ENCODE measurements at places on chromosomes 13 and 19.

GRCh38 chr13:31000889-31001288 lies 68.4 kb downstream of the TEX26 start:
- DNase-seq: no peak

DNA sequence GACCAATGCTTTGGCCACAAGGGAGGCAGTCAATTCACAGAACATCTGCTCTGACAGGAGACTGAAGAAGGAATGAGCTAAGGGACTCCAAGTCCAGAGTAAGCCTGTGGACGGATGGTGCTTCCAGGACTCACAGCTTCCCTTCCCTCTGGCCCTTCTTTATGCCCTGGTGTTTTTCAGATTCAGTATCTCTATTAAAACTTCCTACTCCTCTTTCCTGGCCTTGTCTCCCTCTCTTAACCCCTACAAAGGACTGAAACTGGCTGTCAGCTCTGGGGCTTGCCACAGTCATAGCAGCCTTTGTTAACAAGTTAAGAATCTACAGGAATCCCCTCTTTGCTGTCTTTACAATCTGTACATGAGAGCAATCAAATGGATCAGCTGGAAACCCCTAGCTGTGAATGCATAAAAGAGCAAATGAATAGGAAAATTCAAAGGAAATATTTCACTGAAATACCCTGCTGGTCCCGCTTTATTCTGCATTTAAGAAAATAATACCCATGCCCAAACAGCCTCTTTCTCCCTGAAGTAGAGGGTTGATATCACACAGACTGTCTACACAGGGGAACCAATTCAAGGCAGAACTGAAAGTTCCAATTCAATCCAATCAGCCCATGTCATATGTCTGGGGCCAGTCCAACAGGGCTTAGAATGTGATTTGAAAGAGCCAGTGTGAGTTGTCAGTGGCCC lies 192.3 kb downstream of the MZT1 start:
- DNase-seq: no peak

- DNase-seq: no peak
Measured at GRCh38 chr13:81012031-81012430, 671.1 kb upstream of the SPRY2 start.

DNA sequence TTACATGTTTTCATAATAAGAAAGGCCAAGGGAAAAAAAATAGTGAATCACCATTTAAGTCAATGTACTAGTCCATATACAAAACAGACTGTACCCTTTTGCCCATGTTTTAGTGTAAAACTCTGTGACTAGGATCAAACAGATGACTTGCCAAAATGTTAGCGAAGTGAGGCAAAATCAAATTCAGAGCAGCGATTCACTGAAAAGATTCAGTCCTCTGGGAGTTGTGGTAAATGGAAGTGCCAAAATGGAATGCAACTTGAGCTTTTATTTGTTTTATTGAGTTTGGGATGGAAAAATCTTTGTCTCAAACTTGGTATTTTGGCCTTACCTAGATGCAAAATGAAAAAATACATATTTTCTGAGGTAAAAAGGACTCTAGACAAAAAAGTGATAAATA lies 9.1 kb downstream of the CDADC1 start:
- DNase-seq: no peak

DNA sequence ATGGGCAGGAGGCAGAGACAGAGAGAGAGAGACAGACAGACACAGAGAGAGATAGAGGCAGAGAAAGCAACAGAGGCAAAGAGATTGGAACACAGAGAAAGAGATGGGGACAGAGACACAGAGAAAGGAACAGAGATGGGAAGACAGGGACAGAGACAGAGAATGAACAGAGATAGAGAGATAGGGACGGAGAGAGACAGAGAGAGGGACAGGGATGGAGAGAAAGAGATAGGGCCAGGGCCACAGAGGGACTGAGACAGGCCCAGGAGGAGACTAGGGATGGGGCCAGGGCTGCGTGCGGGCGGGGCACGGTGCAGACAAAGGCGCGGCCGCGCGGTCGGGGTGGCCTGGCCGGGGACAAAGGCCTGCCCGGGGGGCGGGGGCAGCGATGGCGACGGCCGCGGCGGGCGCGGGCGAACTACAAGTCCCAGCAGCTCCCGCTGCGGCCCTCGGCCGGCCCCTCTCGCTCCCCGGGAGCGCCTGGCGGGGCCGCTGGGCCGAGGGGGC lies at the start of gene ZNF358:
TSS of gene ZNF358 (plus strand) at position 459 of the 507 bp plus-strand sequence. CDS start 3,140 bp downstream, outside the sequence.
- DNase-seq: peak; percentile 61

DNA sequence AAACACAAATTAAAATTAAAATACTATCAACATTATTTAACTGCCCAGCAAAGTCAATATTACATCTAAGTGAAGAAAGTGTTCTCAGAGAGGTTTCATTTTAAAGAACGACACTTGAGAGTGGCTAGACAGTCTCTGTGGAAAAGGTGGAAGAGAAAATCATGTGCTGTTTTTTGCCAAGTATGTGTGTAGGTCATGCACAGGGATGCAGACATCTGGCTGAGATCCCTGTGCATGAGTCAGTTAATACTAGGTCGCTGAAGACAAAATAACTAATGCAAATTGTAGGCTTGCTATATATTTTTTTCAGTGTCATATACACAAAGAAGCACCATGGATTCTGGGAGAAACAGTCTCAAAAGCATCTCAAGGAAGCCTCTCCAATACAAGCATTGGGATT lies 44.3 kb upstream of the ENOX1 start:
- peak; percentile 4 for DNase-seq

- DNase-seq: no peak
Measured at GRCh38 chr13:27110056-27110746, 61.4 kb downstream of the USP12 start.

DNA sequence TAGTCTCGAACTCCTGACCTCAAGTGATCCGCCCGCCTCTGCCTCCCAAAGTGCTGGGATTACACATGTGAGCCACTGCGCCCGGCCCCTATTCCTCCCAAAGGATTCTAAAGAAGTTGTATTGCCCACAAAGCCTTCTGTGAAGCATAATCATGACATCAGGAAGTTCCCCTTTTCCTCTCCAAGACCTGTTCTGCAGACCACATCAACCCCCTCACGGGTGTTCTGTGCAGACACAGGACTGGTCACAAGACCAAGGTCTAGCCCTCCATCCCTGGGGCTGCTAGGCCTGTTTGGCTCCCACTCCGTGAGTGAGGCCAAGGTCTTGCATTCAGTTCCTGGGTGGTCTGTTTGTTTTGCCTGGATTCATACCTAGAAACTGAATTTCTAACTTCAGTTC lies 178.1 kb downstream of the FLT1 start:
- DNase-seq: peak; percentile 31

GRCh38 chr19:38793177-38793576 lies 4.2 kb downstream of the LGALS7B start:
- DNase-seq: no peak

DNA sequence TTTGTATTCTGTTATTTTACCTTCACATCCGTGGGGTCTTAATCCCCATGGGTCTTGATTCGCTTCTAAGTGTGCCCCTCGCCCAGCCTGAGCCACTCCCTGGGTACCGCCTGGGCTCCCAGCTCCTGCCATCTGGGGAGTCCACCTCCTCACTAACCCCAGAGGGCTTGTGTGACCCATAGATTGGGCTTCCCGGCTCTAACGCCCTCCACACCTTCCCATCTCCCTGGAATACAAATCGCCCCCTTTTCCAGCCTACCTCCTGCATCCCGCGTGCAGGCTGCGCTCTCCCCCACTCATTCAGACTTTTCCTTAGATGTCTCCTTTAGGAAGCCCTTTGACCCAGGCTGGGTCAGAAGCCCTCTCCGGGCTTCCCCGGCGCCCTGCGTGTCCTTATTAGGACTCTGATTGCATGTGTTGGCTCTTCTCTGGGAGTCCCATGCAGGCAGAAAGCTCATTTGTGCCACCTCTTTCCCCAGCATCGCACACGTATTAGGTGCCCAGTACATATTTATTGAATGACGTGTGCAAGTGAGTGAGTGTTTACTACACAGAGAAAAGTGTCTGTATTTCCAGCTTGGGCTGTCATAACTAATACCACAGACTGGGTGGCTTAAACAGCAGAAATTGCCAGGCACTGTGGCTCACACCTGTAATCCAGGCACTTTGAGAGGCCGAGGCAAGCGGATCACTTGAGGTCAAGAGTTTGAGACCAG lies 757 bp downstream of the CCDC124 start:
- no peak for DNase-seq

- DNase-seq: no peak
Measured at GRCh38 chr13:27967736-27968315, 1.3 kb downstream of the CDX2 start.

GRCh38 chr19:13428352-13428751 lies 77.9 kb downstream of the CACNA1A start:
- peak; percentile 21 for DNase-seq

GRCh38 chr13:99288089-99288488 lies 19.1 kb downstream of the GPR183 start:
- peak; percentile 74 for DNase-seq

DNA sequence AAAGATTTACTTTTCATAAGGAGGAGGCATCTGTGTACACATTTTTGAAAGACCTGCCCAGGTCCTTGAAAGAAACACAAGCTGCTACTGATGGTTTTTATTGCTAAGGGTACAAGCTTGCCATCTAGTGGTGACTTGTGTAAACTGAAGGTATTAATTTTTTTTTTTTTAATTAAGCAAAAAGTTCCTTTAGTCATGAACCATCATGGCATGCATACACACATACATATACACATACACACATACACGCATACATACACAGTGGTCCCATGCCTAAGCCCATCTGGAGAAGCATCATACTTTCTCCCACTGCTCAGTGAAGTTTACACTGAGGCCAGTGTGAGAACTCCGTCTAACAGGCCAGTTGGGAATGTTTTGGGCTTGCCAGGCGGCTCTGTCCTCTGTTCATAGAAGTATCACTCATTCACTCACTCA lies 312.5 kb downstream of the DCLK1 start:
- DNase-seq: peak; percentile 21

- DNase-seq: no peak
Measured at GRCh38 chr13:105414639-105415038, 1120.8 kb downstream of the EFNB2 start.

- no peak for DNase-seq
Measured at GRCh38 chr19:23437901-23438300, 42.6 kb upstream of the ZNF91 start.

- DNase-seq: no peak
Measured at GRCh38 chr13:44549476-44549875, 26.7 kb downstream of the TSC22D1 start.

GRCh38 chr13:111472559-111473460 lies 152.4 kb downstream of the TEX29 start:
- DNase-seq: no peak

DNA sequence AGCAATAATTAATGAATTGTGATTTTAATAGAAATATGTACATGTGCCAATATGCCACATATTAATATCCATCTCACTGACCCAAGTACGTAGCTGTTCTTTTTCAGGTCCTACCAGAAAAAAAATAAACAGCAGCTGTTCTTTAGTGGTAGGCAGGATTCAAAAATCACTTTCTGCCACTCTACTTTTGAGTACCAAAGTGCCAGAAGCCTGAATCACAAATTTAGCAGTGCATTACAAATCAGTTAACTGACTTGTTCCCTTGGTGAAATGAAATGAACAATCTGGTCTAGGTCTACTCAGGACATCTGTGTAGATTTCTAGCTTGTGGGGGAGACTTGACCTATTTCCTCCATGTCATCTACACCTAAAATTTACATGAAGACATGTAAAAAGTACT lies 775.5 kb upstream of the GPC6 start:
- no peak for DNase-seq

DNA sequence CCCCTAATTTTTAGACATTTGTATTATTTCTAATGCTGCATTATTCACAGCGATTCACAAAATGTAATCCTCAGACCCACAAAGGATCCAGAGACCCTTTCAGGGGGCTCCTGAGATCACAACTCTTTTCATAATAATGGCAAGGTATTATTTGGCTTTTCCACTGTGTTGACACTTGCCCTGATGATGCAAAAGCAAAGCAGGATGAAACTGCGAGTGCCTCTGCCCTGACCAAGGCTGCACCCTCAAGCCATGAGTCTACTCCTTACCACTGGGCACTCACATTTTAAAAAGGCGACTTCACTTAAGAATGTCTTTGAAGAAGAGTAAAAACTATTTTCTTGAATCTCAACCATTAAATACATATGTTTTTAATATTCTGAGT lies 11.4 kb downstream of the ELF1 start:
- peak; percentile 54 for DNase-seq

DNA sequence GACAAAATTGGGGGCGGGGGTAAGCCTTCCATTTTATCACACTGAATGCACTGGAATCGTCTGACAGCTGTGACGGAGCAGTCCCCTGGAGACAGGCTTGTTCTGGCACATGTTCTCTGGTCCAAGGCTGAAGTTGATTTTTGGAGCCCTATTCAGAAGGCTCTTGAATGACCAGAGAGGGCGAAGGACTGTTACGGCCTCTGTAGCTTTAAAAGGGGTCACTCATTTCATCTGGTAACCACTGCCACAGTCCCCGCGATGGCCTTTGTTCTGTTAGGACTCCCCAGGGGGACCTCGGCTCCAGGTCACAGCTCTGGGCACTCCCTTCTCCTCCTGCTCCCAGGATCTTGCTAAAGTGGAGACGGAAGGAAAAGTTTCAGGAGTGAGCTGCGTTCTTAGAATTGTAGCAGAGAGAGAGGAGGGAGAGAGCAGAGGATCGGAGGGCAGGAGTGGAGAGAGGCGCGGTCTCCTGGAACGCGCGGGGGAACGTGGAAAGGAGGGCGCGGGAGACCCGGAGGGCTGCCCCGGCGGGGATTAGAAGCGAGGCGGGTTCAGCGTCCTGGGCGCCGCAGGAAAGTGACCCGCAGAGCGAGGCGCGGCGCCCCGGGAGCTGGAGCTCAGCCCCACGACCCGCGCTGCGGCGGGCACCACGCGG lies 134.3 kb upstream of the MYO16 start:
- DNase-seq: no peak

GRCh38 chr19:29836409-29836825 lies 24.6 kb downstream of the CCNE1 start:
- no peak for DNase-seq

DNA sequence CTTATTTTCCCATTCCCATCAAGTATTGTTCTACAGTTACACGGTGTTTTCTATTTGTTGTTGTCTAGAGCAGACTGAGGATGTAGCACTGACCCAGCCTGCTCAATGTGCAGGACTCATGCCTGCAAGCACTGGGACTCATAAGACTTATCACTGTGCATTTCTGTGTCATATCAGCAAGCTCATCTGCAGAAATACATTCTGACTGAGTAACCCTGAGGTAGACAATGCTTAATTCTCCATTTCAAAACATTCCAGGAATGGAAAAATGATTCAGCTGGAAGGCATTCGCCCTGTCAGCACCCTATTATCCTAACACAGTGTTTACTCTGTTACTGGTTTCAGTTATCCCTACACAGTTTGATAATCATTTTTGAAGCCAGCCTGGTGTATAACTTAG lies 2506.4 kb downstream of the PCDH9 start:
- no peak for DNase-seq

DNA sequence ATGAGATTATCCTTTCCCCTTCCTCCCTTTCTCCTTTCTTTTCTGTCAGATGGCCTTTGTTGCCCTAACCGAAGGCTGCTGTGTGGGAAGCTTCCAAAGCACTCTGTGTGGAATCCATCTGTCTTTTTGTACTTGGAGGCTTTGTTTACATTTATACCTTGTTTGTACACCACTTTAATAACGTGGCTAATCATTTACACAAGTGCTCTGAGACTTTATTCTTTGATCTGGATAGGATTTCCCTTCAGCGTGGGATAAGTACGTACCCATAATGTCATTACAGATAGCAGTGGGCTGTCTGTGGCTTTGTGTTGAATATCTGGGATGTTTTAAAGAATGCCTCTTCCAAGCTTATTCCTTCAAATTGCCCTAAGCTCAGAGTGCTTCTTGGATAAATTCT lies 684.7 kb upstream of the SLITRK5 start:
- no peak for DNase-seq

- no peak for DNase-seq
Measured at GRCh38 chr19:32719611-32720059, at the start of gene TDRD12. TSS of gene TDRD12 (plus strand) at chr19:32719767. CDS start at chr19:32720073, 306 bp downstream.

Measured in suppressor macrophage treated with lipopolysaccharide for 4 hours (primary cell).